ENCODE measurements at places on chromosomes 5 and 9.

DNA sequence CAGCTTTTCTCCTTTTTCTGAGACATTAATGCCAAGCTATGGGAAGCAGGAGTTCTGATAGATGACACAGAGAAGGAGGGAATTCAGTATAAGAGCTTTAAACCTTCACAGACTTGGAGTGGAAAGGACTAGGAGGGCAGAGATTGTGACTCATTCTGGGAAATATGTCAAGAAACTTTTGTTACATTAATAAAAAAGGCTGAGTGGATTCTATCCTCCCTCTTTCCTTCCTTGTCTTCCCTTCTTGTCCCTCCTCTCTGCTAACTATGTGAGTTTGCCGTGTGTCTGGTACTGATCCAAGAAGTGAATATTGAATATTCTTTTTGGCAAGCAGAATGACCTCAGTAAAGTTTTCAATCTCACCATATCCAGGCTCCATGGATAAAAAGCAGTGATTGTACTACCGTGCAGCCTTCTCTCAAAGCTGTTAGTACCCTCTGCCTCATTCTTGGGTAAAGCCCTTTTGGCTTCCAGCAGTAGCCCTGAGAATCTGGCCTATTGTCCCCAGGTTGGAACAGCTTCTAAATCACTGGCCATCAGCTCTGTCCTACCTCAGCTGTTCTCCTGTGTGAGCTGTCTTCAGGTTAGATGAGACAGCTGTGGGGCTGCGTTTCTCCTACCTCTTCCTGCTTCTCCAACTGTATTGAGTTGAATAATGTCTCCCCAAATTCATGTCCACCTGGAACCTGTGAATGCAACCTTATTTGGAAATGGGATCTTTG is 73.9 kb downstream of the ATG10 start:
- no peak for DNase-seq

- no peak for DNase-seq
Measured at GRCh38 chr9:79610791-79611614, 39.2 kb downstream of the TLE4 start.

DNA sequence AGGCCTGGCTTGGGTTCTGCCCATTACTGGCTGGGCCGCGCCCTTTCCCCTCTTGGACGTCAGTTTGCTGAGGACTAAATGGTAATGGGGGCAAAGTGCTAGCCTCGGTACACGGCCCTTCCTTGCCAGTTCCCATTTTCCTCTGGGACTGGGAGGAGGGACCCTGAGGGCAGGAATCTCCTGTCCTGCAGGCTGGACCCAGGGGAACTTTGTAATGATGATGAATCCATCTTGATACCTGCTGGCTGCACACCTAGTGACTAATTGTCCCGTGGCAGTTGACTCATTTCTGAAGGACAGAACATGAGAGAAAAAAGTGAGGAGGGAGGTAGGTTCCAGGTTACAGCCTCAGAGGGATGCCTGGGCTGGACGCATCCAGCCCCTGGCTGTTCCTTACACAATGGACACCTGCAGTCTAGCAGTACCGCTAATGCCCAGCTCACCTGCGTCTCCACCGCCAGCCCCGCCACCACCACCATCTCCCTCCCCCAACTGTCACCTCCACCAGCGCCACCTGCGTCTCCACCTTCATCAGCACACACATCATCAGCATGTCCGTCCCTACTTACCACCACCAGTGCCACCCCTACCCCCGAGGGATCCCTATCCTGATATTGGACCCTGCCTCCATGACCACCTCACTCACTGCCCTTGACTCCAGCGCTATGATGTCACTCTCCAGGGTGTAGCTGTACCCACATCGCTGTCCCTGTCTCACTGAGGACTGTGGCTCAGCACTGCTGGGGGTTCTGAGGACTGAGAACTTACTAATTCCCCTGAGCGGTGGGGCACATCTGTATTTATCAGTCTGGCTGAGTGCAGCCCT is 4.3 kb downstream of the CDHR2 start:
- DNase-seq = peak; percentile 50

DNA sequence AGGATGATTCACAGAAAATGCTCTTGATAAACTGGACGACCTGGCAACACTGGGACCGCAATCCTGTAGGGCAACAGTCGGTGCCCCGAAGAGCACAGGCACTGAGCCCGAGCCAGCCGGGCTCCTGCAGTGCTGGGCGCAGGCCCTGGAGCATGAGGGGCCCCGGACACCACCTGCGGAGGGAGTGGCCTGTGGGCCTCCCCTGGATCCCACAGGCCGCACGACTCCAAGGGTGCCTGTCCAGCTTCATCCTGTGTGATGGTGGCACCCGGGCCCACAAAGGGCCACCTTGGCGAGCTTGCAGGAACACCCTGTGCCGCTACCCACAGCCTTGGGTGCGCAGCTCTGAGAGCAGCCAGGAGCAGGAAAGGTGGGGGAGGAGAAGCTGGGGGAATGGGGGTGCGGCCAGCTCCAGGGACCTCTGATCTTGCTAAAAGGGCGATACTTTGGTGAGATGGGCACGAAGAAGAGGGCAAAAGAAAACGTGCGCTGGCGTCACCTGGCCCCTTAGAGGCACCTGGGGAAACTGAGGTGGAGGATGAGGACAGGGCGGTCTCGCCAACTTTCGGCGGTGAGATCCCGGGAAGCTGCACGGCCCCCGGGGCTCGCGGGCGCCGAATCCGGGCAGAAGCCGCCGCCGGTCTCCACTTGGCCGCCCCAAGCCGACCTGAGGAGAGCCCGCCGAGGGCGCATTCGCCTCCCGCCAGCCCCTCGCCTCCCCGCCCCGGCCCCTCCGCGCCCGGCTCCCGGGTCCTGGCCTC is 722 bp downstream of the TBC1D9B start:
- DNase-seq = no peak

DNA sequence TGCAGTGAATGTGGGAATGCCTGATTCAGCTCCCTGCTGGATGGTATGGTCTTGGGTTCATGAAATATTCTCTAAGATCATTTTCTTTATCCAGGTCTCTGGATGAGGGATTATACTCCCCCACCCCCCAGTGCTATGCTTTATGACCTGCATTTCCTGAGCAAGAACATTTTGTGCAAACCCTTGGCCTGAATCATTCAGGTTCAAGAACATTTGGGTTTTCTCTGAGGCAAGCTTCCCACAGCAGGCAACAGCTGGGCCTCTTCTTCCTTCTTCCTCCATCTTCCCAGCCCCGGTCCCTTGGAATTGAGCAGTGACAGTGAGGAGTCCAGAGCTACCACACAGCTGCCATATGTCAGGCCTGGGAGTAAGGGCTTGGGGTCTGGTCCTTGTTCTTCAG is 58.6 kb upstream of the TNFSF15 start:
- DNase-seq = no peak

GRCh38 chr5:149776361-149777305 is 46.5 kb downstream of the PPARGC1B start:
- DNase-seq = no peak

GRCh38 chr9:113137196-113138168 is 13.3 kb upstream of the SLC31A2 start:
- DNase-seq = no peak

GRCh38 chr9:122221183-122221811 is 7.5 kb downstream of the LHX6 start:
- no peak for DNase-seq

- DNase-seq = no peak
Measured at GRCh38 chr9:117787746-117788145, 83.5 kb downstream of the TLR4 start.

GRCh38 chr9:106862821-106863720 is at the start of gene ZNF462:
Gene ZNF462 (plus strand): TSS chr9:106863166. CDS start chr9:106923384, 60,218 bp downstream.
- DNase-seq = peak; percentile 31

DNA sequence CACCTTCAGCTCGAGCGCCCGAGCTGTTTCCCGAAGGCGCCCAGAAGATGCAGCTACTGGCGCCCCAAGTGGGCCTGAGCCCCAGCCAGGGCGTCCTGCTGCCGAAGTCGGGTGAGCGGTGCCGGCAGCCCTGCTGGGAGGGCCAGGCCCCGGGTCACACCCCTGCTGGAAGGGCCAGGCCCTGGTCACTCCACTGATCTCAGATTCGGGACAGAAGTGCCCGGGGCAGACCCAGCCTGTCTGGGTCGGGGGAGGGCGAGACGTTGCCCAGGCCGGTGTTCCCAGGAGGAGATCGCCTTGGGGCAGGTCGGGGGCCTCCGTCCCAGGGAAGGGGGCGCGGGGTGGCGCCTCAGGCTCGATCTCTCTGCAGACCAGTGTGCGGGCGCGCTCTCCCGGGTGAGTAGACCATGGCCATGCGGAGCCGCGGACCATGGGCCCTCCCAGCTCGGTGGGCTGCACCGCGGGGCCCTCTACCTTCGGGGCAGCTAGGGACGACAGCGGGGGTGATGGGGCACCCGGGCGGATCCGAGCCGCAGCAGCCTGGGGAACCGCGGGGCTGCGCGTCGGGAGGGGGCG is 2.3 kb downstream of the LCNL1 start:
- DNase-seq = no peak

DNA sequence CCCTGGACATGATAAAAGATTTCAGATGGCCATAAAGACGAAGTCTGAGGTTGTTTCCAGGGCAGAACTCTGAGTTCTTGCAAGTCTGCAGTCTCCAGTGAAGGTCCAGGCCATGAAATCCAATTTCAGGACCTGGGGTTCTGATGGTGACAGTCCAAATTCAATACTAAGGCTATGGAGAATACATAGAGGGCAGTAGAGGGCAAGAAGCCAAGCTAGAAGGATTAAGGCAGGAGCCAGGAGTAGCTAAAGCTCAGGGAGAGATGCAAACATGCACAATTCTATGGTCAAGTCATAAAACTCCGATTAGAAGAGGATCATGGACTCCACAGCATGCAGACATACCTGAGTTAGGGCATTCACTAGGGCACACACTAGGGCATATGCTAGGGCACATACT is 11.4 kb downstream of the SLIT3 start:
- DNase-seq = no peak

GRCh38 chr9:118170032-118170955 is 466.1 kb downstream of the TLR4 start:
- DNase-seq = peak; percentile 74

DNA sequence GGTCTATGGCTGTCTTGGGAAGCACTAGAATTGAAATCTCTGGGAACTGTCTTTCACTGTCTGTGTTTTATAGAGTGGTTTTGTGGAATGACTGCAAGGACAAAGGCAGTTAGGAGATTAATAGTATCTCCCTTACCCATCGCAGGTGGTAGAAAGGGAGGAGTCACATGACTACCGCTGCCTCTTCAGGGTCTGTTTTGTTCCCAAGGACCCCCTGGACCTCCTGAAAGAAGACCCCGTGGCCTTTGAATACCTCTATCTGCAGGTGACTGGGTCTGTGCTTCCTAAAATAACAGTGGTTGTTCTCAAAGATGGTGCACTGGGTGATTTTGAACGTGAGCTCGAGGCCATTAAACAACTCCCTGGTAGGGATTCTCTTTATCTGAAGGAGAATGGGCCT is 22.8 kb upstream of the TRMT10B start:
- DNase-seq = no peak

- no peak for DNase-seq
Measured at GRCh38 chr5:124856726-124857125, 110.3 kb upstream of the ZNF608 start.

DNA sequence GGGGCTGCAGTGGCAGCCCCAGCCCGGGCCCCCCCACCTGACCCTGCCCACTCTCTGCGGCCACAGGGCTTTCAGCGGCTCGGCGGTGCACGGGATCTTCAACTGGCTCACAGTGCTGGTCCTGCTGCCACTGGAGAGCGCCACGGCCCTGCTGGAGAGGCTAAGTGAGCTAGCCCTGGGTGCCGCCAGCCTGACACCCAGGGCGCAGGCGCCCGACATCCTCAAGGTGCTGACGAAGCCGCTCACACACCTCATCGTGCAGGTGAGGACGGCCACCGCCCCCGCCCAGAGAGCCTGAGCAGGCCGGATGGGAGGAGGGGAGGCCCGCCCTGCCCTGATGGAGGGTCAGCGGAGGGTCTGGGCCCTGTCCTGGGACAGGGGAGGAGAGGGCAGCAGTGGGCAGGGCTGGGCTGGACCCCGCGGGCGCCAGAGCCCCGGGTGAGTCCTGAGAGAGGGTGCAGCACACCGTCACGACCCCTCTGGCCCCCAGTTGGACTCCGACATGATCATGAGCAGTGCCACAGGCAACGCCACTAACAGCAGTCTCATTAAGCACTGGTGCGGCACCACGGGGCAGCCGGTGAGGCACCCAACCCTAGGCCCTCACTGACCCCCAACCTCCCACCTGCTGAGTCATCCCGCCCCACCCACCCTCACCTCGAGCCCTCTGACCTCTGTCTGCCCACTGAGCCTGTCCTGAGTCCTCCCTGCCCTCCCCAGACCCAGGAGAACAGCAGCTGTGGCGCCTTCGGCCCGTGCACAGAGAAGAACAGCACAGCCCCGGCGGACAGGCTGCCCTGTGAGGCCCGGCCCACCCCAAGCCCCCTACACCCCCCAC is 2.7 kb downstream of the SLC34A3 start:
- no peak for DNase-seq

- no peak for DNase-seq
Measured at GRCh38 chr9:70502690-70503089, 88.2 kb upstream of the KLF9 start.

DNA sequence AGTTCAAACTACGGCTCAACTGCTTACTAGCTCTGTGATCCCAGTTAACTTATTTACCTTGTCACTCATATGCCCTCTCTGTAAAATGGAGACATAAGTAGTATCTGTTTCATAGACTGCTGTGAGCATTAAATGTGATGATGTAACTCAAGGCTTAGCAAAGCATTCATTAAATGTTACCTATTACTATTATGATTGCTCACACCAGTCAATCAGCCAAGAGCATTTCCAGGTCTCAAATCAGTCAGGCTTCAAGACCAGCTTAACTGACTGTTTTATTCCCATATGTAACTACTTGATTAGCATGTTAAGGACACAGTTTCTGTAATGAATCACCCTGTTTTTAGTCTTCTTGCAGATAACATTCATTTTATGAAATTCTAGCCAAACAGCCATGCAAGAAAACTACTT is 413.3 kb downstream of the MLLT3 start:
- DNase-seq = no peak

- DNase-seq = no peak
Measured at GRCh38 chr5:54220230-54221040, 89.9 kb downstream of the ARL15 start.

DNA sequence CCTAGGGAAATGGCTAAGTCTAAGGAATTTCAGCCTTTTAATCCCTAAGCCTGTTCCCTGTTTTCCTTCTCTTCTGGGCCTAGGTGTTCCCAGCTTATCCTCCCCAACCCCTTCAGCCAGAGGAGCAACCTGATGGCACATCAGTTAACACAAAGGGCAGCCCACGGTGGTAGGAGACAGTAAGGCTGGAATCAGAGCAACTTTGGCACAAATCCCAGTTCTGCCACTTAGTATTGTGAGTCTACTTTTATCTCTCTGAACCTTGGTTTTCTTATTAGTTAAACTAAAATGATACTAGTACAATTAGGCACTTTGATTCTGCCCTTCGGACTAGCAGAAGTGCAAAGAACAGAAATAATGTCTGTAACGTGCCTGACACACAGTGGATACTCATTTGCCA is 246.8 kb downstream of the SAXO1 start:
- peak; percentile 61 for DNase-seq

All from COR-L47 (cell line).